Activated CD4-positive, alpha-beta T cell treated with anti-CD3 and anti-CD28 coated beads for 36 hours (primary cell): ENCODE measurements at places on chromosomes 5 and 9. TPM values are rescaled to one million over a fixed set of nuclear protein-coding genes. Genes with fewer than 3 reads are reported as not detected.
A peak's percentile ranks its signal among the peaks of the same experiment; 100 is the strongest.

GRCh38 chr9:20028849-20029231 is 240.0 kb upstream of the SLC24A2 start:
- no peaks in the 10 kb centered on the region for H3K4me1 ChIP-seq
- no peak overlapping the region for H3K27ac ChIP-seq
- DNase-seq = no peak
- H3K27me3 ChIP-seq = no peaks in the 10 kb centered on the region
- no peaks in the 10 kb centered on the region for H3K36me3 ChIP-seq
- no peak overlapping the region for H3K4me3 ChIP-seq

DNA sequence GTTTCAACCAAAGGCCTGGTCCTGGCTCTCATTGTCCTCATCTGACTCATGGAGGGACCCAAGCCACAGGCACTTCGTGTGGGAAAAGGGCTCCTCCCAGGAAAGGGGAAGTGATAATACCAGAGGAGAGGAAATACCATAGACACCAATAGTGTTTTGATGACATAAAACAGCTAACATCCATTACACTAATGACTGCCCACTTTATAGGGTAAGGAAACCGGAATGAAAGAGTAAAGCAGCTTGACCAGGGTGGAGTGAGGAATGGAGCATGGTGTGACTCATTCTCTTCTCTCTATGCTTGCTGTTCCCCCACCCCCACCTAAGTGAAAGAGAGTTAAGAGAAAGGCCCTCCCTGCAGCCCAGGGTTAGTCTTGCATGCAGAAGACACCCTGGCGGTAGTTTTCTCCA is 67.4 kb upstream of the HRH2 start:
- no peak overlapping the region for H3K4me3 ChIP-seq
- no peak for DNase-seq
- H3K4me1 ChIP-seq = no peaks in the 10 kb centered on the region
- no peak overlapping the region for H3K27ac ChIP-seq
- H3K36me3 ChIP-seq = no peaks in the 10 kb centered on the region

- no peaks in the 10 kb centered on the region for H3K27me3 ChIP-seq
- DNase-seq = peak; percentile 8
- no peaks in the 10 kb centered on the region for H3K4me1 ChIP-seq
- H3K27ac ChIP-seq = no peak overlapping the region
- H3K36me3 ChIP-seq = no peaks in the 10 kb centered on the region
Observed at GRCh38 chr5:152271420-152271819, 133.7 kb downstream of the NMUR2 start.

DNA sequence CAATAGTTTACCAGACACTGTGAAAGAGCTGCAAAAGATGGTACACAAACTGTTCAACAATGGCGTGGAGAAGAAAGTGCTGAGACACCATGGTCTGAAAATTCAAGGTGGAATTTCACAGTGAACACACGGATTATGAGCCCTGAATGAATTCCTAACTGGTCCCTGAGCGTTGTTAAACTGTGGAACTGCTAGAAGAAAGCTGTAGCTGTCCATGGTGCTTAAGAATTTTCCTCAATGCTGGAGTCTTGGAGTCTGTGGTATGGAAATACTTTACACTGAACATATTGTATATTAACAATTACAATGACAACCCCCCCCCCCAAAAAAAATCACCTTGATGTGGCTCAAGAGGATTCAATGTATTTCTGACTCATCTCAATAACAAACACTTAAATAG is 68.5 kb downstream of the SLC24A2 start:
- H3K27ac ChIP-seq = no peak overlapping the region
- no peak for DNase-seq
- no peak overlapping the region for H3K4me3 ChIP-seq
- peaks cover 4% of the 10 kb centered on the region for H3K27me3 ChIP-seq
- no peaks in the 10 kb centered on the region for H3K4me1 ChIP-seq
- H3K36me3 ChIP-seq = no peaks in the 10 kb centered on the region

GRCh38 chr9:113628621-113629020 is 165.1 kb downstream of the RGS3 start:
- no peak overlapping the region for H3K4me3 ChIP-seq
- H3K4me1 ChIP-seq = peaks cover 15% of the 10 kb centered on the region
- no peak overlapping the region for H3K27ac ChIP-seq

ASPN gene
- not detected for total RNA-seq

DNA sequence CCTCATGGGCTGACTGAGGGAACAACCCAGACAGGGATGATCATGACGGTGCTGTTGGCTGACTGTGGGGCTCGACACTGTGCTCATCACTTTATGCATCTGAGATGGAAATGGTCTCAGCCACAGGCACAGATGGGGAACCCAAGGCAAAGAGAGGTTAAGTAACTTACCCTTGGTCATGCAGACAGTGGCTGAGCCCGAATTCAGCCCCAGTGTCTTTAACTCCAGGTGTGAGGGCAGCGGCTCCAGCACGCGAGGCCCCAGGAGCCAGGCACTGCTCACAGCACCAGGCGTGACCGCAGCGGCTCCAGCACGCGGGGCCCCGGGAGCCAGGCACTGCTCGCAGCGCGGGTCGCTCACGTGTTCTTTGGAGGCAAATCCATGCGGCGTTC is 45.3 kb upstream of the FCN1 start:
- no peak for DNase-seq
- no peaks in the 10 kb centered on the region for H3K36me3 ChIP-seq
- no peaks in the 10 kb centered on the region for H3K4me1 ChIP-seq
- no peaks in the 10 kb centered on the region for H3K27me3 ChIP-seq
- no peak overlapping the region for H3K27ac ChIP-seq

GRCh38 chr9:88076286-88077070 is 61.8 kb downstream of the SPATA31C2 start:
- H3K4me1 ChIP-seq = peaks cover 6% of the 10 kb centered on the region
- H3K36me3 ChIP-seq = no peaks in the 10 kb centered on the region
- peaks cover 49% of the 10 kb centered on the region for H3K27me3 ChIP-seq
- H3K27ac ChIP-seq = no peak overlapping the region
- H3K4me3 ChIP-seq = peak overlapping the region; percentile 66

DNA sequence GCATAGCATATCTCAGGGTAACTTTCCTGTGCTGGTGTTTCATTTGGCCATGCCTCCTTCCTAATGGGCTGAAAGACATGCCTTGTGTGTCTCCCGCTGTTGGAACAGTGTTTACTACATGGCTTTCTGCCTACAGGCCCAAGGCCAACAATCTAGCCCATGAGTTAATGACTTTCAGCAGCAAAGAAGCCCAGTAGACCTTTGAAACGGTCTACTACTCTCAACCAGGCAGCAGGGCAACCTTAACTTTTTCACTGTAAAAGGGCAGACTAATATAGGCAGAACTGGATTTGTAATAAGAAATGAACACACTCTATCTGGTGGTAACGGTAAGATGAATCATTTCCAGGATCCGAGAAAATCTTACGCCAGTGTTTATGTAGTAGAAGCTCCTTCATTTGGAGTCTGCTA is 21.0 kb downstream of the C5orf15 start:
- no peaks in the 10 kb centered on the region for H3K27me3 ChIP-seq
- no peaks in the 10 kb centered on the region for H3K4me1 ChIP-seq
- H3K27ac ChIP-seq = no peak overlapping the region

GRCh38 chr5:151078490-151079262 is 2.2 kb downstream of the TNIP1 start:
- DNase-seq = peak; percentile 88
- peaks cover 71% of the 10 kb centered on the region for H3K36me3 ChIP-seq
- no peaks in the 10 kb centered on the region for H3K27me3 ChIP-seq
- peak overlapping the region; percentile 79 for H3K4me3 ChIP-seq
- peak overlapping the region; percentile 87 for H3K27ac ChIP-seq

DNA sequence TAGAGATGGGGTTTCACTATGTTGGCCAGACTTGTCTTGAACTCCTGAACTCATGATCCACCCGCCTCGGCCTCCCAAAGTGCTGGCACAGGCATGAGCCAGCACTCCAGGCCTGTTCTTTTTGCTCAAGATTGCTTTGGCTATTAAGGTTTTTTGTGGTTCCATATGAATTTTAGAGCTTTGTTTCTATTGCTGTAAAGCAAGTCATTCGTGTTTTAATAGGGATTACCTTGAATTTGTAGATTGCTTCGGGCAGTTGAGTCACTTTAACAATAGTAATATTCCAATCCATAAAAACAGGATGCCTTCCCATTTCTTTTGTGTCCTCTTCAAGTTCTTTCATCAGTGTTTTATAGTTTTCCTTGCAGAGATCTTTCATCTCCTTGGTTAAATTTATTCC is 22.1 kb downstream of the C6 start:
- no peak for DNase-seq
- H3K4me3 ChIP-seq = no peak overlapping the region
- H3K27ac ChIP-seq = no peak overlapping the region
- no peaks in the 10 kb centered on the region for H3K4me1 ChIP-seq

PCDHGB2 gene
- 0.07 TPM for total RNA-seq
